ENCODE measurements at places on chromosomes 1 and 21. TPM values are rescaled to one million over a fixed set of nuclear protein-coding genes. Genes with fewer than 3 reads are reported as not detected.

S100A2 gene
- 5.6 TPM for total RNA-seq

AGMAT gene
- not detected for total RNA-seq

NEXN gene
- 26.4 TPM for total RNA-seq

BRDT gene
- not detected for total RNA-seq

TMEM61 gene
- total RNA-seq: 2.3 TPM

CD244 gene
- 3.0 TPM for total RNA-seq

All from upper lobe of right lung (tissue), 1 donor.